SHP77 (cell line): ENCODE measurements at places on chromosomes 2 and 18.

DNA sequence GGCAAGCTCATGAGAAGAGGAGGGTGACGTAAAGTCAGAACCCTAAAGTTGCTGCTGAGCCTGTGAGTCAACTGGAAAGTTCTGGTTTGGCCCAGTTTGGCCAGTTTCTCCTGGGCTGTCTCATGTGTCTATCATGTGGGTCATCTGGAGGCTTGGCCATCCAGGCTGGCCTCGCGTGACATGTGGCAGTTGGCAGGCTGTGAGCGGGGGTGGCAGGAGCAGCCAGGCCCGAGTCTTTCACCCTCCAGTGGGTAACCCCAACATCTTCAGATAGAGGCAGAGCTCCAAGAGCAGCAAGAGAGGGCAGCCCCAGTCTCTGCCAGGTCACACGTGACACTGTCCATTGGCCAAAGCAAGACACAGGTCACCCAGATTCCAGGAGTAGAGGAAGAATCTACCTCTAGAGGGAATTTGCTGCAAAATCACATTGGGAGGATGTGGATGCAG, 51.5 kb downstream of the FHOD3 start:
- DNase-seq, result no peak

DNA sequence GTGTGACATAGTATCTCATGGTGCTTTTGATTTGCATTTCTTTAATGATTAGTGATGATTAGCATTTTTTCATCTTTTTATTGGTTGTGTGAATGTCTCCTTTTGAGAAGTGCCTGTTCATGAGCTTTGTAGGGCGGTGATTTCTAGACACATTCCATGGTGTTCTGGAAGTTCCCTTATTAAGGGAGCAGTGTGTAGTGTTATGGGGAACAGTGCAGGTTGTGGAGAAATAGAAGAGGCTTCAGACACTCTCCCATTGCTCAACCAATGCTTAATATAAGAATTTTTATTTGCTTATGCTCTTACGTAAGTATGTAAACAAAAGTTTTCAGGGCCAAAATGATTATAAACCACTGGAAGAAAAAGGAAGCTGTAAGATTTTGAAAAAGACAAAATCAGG, 34.7 kb downstream of the MMADHC start:
- DNase-seq, result no peak

GRCh38 chr2:109333414-109334210, 204.6 kb downstream of the SH3RF3 start:
- no peak for DNase-seq

- no peak for DNase-seq
Observed at GRCh38 chr2:188439986-188440385, 148.3 kb downstream of the GULP1 start.

- no peak for DNase-seq
Observed at GRCh38 chr2:213157242-213157641, 5.8 kb upstream of the IKZF2 start.

- peak; percentile 80 for DNase-seq
Observed at GRCh38 chr2:223051693-223052289, at the start of gene KCNE4. Gene KCNE4, plus strand, starts transcription at chr2:223052190. Its CDS starts 641 bp downstream, at chr2:223052831.

GRCh38 chr2:26733413-26733812, 30.7 kb upstream of the SLC35F6 start:
- DNase-seq, result no peak

- peak; percentile 22 for DNase-seq
Observed at GRCh38 chr2:105287692-105288091, 41.8 kb downstream of the TGFBRAP1 start.

- DNase-seq, result no peak
Observed at GRCh38 chr2:68743531-68743930, 8.9 kb downstream of the ARHGAP25 start.

DNA sequence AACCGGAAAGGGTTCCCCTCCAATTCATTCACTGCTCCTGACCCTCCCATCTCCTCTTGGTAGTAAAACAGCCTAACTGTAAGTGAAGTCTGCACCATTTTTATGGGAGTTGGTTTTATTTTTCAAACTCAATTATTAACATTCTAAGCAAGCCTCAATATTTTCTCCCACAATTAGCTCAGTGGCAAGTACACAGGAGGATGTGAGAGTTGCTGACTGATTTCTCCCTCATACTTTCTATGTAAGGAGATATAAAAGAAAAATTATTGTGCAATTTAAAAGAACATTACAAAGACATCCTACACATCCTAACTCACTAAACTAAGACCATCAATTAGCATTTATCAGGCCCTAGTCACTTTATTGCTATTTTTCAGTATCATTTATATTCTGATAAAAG, 73.9 kb downstream of the PIAS2 start:
- DNase-seq, result no peak

DNA sequence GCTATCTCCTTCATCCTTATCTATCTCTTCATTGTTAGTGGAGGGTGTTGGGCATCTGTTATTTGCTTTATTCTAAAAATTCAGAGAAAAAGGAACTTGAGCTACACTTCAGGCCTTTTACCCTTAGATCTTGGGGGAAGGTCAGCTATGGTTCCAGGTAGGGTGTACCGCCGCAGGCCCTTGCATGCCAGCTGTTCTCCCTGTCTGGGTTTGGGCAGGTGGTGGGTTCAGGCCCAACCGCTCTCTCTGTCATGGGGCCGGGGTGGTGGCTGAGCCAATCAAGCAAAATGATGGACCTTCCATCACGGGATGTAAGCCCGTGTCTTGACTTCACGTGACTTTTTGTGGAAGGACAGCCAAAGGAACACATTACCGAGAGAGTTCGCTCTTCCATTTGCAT, 231.1 kb downstream of the LDLRAD4 start:
- DNase-seq, result no peak

DNA sequence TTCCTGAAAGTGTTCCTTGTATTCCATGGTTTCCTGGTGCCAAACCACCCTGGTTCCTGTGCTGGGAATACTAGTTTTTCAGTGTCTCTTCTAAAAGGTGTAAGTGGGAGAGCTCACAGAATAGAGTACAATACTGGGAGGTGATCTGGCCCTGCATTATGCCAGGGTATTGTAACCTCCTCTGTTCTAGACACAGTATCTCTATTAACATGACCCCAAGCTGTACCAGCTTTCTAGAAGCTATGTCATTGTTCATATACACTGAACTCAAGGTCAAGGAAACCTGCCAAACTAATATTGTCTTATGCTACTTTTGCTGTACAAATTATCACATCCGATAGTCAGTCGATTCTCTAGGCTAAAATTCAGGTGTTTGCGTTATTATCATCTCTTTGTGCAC, 32.7 kb downstream of the SETBP1 start:
- no peak for DNase-seq

GRCh38 chr18:22257022-22257543, 87.7 kb downstream of the GATA6 start:
- no peak for DNase-seq

DNA sequence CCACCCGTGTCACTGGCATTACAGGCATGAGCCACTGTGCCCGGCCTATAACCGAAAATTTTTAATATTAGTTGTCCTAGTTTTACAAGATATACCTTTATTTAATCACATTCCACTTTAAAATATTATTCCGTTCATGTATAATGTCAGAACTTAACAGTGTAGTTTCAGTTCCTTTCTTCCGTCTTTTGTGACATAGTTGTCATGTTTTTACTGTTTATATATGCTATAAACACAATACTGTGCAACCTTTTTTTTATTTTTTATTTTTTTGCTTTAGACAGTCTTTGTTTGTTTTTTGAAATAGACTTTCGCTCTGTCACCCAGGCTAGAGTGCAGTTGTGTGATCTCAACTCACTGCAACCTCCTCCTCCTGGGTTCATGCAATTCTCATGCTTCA, 129.5 kb upstream of the TTC27 start:
- no peak for DNase-seq

GRCh38 chr18:9711361-9712129, 3.4 kb downstream of the RAB31 start:
- no peak for DNase-seq
